ENCODE measurements at places on chromosomes 6 and 20. TPM values are rescaled to one million over a fixed set of nuclear protein-coding genes. Genes with fewer than 3 reads are reported as not detected.

The CLPSL2 gene
- not detected for total RNA-seq

The SPATA2 gene
- total RNA-seq, result 8.5 TPM

The MOXD1 gene
- total RNA-seq, result 3.5 TPM

The LST1 gene
- total RNA-seq, result 6.9 TPM

The OXT gene
- total RNA-seq, result not detected

The PLN gene
- 2,753 TPM for total RNA-seq

The LTA gene
- not detected for total RNA-seq

The HM13 gene
- 39.2 TPM for total RNA-seq

The FBXO9 gene
- 54.9 TPM for total RNA-seq

The GRM1 gene
- 1.3 TPM for total RNA-seq

DNA sequence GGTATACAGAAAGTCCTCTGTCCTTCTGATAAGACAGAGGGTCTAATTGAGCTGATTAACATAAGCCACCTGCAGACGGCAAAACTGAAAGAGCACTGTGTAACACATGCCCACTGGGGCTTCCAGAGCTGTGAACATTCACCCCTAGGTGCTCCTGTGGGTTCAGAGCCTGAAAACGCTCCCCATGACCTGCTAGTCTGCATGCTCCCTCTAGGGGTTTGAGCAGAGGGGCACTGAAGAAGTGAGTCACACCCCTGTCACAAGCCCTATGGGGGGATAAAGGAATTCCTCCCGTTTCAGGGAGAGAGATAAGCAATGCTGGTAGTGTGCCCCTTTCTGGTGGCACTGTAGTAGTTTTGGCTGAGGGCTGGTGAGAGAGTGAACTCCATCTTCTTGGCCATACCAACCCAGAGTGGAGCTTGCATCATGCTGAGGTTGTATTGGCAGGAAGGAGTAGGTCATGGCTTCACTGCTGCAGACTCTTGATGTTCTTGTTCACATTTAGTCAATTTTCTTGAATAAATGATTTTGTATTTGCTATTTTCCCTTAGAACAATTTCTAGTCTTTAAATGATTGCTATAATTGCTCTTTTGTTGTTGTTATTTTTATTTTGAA is 637.5 kb upstream of the MAN1A1 start:
- DNase-seq, result no peak

DNA sequence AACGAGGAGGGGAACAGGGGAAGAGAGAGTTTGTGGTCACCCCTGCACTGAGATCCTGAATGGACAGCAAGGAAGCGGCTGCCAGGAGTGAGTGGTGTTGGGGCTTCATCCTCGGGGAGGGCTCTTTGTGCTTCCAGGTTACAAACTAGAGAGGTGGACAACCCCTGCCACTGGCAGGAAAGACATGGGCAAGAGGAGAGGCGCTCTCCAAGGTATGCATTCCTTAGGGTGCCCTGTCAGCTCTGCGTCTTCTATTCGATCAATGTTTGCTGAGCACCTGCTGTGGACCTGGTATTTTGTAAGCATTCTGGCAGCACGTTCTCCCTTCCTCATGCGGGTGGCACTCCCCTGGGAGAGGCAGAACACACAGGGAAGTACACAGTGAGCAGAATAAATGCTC is 93.6 kb downstream of the CDH4 start:
- DNase-seq, result no peak

DNA sequence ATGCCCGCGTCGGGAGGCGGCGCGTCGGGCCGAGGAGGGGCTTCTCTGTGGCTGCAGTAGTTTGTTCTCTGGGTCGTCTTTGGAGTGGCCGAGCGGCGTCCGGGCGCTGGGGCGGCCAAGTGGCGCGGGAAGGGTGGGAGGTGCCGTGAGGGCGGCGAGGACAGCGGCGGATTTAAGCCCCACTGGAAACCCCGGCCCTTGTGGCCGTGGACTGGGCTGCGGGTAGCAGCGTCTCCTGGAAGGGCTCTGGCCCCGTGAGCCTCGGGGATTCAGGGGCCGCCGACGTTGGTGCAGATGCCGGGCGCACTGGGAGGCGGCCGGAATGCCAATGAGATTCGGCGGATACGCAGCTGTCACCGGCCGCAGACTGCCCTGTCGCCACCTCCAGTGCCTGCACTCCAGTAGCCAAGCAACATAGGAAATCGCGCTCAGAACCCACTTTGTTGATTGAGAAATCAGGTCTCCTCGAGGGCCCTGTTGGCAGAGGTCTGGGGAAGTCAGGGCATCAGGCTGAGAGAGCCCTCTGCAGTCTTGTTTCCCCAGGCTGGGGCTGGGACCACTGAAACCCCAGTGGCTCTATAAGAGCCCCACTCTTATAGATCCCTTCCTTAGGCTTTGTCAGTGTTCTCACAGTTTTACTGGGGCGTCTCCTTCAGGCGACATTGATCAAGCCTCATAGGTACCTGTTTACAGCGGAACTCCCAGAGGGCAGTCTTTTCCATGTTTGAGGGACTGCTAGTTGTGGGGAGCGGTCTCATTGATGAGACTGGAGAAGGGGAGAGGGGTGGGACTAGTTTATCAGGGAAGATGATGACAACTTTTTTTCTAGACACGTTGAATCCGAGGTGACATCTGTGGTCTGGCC is 642 bp downstream of the GZF1 start:
- peak; percentile 73 for DNase-seq

DNA sequence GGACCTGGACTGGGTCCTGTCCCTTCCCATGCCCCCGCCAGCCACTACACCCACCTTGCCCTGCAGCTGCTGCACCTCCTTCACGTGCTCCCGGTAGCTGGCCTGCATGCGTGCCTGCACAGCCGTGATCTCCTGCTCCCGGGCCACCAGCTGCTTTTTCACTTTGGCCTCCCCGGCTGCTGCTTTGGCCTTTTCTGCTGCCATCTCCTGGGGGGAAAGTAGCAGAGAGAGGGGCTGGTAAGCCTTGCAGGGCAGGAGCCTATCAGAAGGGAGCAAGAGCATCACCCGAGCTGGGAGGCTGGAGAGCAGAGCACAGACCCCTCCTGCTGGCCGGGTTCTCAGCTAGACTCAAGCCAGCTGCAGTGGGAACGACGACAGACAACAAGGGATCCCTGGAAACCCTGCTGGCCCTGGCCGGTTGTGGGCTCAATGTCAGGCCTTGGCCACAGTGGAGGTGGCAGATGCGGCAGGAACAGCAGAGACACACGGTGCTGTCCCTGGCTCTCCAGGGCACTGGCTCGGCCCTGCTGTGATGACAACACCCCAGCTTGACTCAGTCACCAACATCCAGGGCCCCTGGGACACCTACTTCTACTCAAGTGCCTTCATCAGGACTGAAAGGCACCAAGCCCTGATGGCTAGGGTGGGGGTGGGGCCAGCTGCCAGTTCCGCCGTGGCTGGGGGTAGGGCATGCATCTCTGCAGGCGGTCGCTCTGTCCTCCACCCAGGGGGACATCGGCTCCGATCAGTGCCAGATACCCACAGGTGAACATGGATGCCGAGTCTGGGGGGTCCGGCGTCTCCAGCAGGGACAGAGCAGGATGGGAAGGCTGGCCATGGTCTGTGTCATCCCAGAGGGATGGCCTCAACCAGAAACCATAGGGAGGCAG is 45.3 kb downstream of the RRBP1 start:
- DNase-seq, result no peak

DNA sequence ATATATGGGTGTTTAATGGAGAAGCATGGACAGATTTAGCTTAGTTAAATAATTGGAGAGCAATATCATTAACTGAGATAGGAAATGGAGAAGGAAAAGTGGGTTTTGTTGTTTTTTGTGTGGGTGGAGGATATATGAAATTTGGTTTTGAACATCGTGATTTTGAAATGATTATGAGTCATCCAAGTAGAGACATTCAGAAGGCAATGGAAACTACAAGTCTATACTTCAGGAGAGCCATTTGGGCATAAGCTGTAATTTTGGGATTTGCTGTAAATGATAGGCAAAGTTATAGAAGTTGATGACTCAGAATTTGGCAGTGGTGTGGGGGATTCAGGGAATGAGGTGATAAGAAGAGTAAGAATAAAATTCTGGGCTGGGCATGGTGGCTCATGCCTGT is 27.4 kb upstream of the FAM135A start:
- DNase-seq, result no peak

DNA sequence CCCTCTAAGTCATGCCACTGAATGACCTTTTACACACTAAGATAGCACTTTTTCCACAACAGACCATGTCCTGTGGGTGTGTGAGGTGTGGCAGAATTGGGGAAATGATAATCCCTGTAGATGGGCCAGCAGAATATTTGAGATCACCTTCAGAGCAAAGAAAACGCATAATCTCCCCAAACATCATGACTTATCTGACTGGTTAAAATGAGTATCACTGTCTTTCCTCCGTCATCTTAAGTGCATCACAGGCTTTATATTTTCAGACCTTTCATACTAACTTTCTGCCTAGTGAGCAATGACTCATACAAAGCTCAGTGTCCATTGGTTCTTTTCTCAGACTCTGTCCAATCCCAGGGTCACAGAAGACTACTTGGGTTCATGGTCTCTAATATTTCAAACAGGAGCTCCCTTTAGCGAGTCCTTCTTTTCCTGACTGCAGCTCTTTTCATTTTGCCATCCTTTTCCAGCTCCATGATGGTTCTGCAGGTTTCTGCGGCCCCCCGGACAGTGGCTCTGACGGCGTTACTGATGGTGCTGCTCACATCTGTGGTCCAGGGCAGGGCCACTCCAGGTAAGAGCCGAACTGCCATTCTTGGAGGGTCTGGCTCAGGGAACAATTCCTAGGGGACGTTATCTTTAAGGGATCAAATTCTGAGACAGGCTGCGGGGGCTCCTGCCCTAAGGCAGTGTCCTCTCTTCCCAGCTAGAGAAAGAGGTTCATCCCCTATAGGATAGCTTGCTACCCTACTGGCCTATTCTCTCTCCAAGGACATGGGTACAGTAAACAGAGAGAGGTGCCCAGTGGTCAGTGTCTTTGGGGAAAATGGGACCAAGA is at the start of gene HLA-DPB1:
Gene HLA-DPB1, plus strand, starts transcription at position 423 of the 838 bp plus-strand sequence. Its CDS starts 52 bp downstream, at position 475.
- DNase-seq, result no peak

- no peak for DNase-seq
These were observed 470.5 kb downstream of the COL12A1 start for GRCh38 chr6:74735304-74735703.

- no peak for DNase-seq
These were observed 15.7 kb upstream of the ENPP1 start for GRCh38 chr6:131792091-131792496.

- DNase-seq, result no peak
These were observed 106.0 kb downstream of the SAMD5 start for GRCh38 chr6:147614501-147614900.

DNA sequence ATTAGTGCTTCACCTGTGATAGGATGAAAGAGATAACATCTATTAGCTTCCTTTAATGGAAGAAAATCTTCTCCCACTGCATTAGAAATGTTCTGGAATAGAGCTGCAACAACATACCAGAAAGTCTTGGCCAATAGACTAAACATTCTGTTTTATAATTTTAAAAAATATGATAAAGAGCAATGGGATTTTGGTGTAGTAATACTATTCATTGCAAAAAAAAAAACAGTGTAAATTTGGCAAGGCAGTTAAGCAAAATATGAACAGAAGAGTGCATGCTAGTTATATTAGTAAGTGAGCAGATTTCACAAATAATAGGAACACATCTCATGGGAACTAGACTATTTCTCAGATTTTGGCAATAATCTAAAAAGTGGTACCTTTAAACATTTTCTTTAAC is 43.3 kb downstream of the SOX4 start:
- DNase-seq, result no peak

- no peak for DNase-seq
These were observed 83.9 kb downstream of the TULP4 start for GRCh38 chr6:158396136-158396535.

DNA sequence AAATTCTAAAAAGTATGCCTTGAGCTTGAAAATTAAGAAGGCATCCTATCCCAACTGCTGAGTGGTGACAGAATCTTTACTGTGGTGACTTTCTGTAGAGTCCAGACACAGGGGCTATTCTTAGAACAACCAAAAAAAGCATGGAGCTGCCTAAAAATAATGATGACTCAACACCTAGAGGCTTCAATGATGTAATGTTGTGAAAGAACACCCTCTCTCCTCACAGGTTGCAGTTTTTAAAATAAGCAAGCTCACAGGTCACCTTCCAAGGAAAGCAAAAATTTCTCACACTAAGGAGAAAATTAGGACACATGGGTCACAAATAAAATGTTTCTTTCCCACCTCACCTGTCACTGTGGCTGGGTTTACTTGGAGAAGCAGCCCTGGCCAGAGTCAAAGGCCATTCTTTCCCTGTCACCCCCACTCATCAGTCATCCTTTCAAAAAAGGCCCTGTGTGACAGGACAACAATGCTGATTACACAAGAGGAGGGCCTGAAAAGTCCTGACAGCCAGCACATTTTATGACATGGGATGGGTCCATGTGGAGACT is 53.5 kb downstream of the RCAN2 start:
- DNase-seq, result no peak

- no peak for DNase-seq
These were observed 102.9 kb upstream of the PRL start for GRCh38 chr6:22399693-22400092.

DNA sequence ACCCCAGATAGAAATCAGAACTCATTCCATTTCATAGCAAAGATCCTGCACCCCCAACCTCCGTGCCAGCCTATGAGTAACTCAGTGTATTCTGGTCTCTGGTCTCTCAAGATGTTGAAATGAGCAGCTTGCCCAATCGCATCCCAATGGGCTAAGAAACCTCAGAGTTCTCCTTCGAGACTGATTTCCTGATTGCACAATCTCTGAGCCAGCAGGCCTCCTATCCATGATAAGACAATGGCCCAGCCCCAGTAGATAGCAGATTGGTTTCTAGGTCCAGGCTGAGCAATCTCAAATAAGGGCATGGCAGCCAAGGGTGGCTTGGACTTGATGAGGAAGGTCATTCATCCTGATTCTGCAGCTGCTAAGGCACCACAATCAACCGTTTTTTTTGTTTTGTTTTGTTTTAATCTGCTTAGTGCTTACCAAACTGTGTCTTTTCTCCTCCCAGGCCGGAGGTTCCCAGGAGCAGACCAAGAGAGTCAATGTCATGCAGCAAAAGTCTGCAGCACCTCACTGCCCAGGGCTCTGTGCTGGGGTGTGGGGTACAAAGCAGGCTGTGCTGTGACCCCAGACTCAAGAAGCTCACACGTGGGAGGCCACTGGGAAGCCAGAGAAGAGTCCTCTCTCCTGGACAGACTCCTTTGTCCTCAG is 125.1 kb upstream of the NXT1 start:
- DNase-seq, result peak; percentile 58
